ENCODE measurements at places on chromosomes 1 and 21.

GRCh38 chr1:20702416-20702815, 15.4 kb downstream of the KIF17 start:
- no peak for DNase-seq

DNA sequence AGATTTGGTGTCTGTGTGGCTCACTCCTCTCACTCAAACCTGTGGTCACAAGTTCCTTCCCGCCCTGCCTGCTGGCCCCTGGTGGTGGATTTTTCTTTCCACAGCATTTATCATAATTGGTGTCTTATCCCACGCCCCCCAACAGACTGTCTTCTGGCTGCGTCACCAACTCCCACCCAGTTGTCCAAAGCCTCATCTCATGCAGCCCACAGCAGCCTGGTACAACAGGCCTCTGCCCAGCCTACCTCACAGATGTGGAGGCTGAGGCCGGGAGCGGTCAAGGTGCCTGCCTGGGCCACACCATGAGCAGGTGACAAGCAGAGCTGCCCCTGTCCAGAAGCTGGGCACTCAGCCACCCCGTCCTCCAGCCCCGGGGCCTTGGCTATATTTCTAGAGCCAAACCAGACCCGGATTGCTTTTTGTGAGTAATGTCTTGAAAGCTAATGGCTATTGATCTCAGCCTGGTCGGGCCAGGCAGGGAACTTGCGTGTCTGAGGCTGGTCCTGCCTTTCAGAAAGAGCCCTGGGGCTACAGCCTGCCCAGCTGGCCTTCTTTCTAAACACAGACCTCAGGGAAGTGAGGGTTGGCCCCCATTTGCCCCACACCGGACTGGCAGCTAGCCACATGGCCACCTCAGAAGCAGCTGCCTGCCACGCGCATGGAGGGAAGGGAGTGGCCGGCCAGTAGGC, 2.6 kb downstream of the KCNAB2 start:
- DNase-seq: no peak

- DNase-seq: no peak
Measured at GRCh38 chr21:25428537-25428936, 178.7 kb downstream of the MRPL39 start.

DNA sequence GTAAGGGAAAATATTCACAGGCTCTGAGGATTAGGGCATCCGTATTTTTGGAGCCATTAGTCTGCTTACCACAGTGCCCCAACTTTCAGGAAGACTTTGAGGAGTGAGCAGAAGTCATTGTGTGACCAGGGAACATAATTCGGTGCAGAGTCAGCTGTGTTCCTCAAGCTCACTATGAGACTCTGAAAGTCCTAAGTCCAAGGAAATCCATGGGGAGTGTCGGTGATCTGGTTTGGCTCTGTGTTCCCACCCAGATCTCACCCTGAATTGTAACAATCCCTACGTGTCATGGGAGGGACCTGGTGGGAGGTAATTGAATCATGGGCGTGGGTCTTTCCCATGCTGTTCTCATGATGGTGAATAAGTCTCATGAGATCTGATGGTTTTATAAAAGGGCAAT, 45.9 kb upstream of the SCAF4 start:
- DNase-seq: no peak

DNA sequence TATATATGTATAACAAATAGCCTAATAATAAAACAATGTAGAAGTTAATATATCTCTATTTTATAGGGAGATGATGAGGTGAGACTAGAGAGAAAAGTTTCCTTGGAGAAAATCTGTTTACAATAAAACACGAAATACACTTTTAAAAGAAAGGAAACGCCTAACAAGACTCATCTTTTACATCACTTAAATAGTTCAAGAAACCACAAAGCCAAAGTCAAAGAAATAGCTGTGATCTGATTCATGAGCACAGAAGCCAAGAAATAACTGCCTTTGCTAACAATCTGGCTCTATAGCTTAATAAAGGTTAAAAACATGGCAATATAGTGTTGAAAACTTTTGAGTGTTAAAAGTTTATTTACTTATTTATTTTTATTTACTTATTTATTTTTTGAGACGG, 61.5 kb downstream of the TOR3A start:
- DNase-seq: peak; percentile 89

- no peak for DNase-seq
Measured at GRCh38 chr21:42379426-42380215, 13.3 kb upstream of the TFF1 start.

GRCh38 chr1:189158155-189158554, 1319.5 kb downstream of the BRINP3 start:
- no peak for DNase-seq

- no peak for DNase-seq
Measured at GRCh38 chr1:246184503-246184902, 322.6 kb downstream of the SMYD3 start.

DNA sequence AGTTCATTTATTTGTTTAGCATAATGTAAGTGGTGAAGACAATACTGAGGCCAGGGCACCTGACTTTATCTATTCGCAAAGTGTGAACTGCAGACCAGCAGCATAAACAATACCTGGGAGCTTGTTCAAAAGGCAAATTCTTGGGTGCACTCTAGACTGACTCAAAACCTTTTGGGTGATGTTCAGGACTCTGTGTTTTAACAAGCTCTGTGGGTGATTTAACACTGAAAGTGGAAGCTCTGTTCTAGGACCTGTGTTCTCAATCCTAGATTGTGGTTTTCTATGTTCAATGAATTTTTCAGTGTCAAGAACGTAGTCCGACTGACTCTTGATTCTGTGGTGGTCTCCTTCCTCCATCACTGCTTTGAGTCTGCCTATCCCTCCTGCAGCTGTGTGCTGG, 71.9 kb downstream of the GPR88 start:
- no peak for DNase-seq

DNA sequence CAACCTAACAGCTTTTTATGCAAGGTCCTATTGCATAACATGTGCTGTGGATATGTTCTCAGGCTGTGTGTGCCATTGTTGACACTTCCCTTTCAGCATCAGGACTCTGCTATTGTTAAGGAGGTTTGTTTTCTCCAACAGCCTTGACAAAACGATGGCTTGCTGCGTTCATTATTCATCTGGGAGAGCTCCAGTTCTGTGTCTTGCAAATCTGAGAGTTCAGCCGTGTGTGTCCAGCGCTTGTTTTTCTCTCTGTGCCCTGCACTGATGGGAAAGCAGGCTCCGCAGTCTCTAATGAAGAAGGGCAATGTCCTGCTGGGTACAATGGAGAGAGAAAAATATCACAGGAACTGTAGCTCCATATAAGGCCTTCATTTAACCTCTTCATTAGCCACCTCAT, 63.7 kb downstream of the CLDN17 start:
- DNase-seq: no peak

- peak; percentile 67 for DNase-seq
Measured at GRCh38 chr1:103492003-103492625, 33.4 kb upstream of the RNPC3 start.

DNA sequence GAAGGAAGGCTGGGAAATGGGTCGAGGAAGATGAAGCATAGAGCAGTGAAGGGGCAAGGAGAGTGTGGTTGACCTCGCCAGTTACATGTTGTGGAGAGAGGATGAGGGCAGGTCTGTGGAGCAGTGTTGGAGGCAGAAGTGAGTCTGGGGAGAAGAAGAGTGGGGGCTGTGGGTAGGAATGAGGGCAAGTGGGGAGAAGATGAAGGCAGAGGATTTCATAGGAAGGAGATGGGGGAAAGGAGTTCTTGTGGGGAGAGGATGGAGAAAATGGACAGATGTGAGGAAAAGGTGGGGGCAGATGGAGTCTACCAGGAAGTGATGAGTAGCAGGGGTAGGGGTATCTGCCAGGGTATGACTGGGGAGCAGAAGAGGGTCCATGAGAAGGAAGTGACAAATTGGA, 3.6 kb downstream of the ARMH1 start:
- no peak for DNase-seq

DNA sequence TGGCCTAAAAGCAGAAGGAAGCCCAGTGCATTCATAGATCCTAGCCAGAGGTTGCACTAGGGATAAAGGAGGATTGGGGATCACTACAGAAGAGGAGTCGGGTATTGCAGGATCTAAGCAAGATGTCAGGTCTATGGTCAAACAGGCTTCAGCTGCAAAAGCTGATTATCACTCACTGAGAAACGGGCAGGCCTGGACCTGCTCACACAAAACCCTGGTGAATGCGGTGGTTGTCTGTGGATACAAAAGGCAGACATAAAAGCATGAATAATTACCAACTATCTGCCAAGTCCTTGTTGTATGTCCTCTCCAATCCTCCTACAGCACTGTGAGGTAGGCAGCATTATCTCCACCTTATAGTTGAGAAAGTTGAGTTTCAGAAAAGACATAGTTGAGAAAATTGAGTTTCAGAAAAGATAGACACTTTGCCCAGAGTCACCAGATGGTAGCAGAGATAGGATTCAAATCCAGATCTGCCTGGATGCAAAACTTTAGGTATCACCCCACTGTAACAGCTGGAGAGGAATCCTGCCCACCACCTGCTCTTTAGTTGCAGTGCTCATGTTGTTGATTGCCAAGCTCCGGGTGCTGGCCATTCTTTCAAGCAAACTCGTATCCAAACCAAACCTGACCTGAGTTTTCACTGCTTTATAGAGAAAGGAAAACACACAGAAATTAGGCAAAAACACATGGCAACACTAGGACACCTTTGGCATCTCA, 49.6 kb upstream of the HOOK1 start:
- no peak for DNase-seq

DNA sequence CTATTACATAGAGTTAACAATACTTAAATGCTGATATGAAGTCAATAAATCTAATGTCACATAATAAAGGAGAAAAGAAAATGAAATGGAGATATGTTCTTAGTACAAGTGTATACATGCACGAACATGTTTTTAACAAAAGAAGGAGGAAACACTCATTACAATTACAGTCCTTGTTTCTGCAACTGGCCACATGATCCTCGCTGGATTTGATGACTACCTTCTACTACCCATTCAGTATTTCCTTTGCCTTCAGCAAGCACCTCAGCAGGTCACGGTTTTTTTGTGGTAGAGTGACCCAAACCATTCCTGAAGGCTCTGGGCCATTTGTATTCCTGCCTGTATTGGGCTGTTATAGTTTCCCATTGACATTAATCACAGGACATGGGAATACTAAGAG, 172.8 kb upstream of the CXADR start:
- DNase-seq: no peak

GRCh38 chr1:3011127-3011526, 10.1 kb upstream of the ACTRT2 start:
- no peak for DNase-seq

GRCh38 chr1:33687000-33687399, 176.9 kb upstream of the HMGB4 start:
- DNase-seq: no peak

DNA sequence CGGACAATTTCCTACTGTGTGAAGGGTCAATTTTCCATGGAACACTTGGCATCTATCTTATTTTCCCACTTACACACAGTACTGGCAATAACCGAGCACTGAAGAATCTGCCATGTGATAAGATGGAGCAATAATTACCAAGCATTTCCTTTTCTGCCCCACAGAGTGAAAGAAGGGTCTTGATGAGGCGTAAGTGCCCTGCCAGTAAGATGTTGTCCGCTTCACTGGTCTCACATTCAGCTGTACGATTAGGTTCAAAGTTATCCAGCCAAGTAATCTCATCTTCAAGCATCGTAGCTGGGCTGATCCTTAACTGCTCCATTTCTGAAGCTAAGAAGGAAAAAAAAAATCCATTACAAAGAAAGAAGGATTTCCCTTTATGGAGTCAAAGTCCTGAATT, 67.8 kb downstream of the PCSK9 start:
- DNase-seq: no peak

DNA sequence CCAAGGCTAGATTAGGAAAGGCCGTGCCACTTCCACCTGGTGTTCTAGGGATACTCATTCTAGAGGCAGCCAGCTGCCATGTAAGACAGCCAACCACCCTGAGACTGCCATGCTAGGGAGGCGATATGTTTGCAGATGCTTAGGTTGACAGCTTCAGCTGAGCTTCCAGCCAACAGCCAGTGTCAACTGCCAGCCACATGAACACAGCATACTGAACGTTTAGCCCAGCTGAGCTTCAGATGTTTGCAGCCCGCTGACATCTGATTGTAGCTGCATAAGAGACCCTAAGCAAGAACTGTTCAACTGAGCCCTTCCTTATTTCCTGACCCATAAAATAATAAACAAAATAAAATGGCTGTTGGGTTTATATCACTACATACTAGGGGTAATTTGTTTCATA, 5.0 kb upstream of the KCNC4 start:
- no peak for DNase-seq

DNA sequence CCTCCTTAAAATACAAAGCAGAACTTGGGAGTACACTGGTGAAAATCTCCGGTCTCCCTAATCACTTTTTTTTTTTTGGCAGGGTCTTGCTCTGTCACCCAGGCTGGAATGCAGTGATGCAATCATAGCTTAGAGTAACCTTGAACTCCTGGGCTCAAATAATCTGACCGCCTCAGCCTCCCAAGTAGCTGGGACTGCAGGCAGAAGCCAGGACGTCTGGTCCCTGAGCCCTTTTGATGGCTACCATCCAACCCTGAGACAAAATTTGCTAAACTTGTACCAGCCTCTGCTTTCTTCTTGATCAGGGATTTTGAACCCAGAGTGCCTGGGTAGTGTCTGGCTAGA, 4.1 kb downstream of the L1TD1 start:
- peak; percentile 8 for DNase-seq

DNA sequence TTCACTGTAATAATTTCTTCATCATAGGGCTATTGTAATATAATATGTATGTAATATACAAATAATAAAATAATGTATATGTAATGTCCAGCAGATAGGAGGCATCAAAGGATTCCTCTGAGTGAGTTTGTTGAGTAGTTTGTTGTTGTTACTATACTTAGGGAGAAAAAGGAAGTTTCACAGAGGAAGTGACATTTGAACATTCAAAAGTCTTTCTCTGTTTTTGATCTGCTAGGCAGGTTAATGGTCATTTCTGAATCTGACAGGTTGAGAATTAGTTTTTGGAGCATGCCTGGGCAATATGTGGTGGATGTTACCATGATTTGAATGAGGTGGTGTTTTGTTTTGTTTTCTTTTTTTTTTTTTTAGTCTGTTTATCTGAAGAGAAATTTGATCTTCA, 102.1 kb downstream of the NRDC start:
- no peak for DNase-seq

DNA sequence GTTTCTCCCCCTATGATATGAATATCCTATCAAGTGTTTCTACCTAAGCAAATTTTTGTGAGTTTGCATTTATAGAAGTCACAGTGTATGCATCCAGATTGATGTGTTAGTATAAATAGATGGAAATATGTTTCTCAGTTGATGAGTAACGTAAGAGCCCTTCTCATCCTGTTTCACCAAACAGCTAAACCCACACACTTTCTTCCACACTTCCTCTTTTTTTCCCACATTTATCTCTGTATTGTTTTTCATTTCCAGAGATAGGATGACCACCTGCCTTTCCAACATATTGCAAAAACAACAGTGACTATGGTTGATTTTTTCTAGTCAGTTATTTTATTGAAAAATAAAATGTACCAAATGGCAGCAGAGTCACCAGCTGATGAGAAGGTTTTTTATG, 490.1 kb downstream of the NEGR1 start:
- no peak for DNase-seq

Measured in foreskin fibroblast (primary cell).